ENCODE measurements at places on chromosomes 7 and 10.

DNA sequence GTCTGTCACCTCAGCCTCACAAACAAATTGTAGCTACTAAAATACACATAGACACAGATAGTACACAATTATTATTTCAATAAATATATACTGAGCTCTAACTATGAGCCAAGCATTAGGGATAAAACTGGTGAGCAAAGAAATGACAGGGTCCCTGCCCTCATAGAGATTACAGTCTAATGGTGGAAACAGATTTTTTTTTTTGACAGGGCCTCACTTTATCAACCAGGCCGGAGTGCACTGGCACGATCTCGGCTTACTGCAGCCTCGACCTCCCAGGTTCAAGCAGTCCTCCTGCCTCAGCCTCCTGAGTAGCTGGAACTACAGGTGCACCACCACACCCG, 695 bp upstream of the RBM28 start:
- no peak for DNase-seq

DNA sequence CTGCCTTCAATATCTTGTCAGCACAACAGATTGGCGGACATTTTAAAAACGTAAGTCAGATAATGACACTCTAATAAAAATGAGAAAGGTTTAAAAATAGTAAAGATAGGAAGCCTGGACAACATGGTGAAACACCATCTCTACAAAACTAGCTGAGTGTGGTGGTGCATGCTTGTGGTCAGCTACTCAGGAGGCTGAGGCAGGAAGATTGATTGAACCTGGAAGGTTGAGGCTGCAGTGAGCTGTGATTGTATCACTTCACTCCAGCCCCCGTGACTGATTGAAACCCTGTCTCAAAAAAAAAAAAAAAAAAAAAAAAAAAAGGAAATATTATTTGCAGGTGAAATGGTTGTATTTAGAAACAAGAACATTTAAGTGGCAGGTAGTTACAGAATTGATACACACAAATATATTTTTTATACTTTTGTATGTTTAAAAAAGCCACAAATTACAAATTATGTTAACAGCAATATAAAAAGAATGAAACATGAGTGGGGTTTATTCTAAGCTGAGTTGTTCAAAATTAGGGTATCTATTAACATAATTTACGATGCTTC, 141.9 kb downstream of the ADK start:
- no peak for DNase-seq

GRCh38 chr10:1015688-1016087, 10.0 kb downstream of the IDI2 start:
- no peak for DNase-seq

- no peak for DNase-seq
Observed at GRCh38 chr10:46037107-46037825, 6.8 kb upstream of the NCOA4 start.

GRCh38 chr7:68205826-68206225, 1209.2 kb downstream of the TYW1 start:
- DNase-seq = no peak

GRCh38 chr7:130926001-130926691, 192.1 kb upstream of the KLF14 start:
- DNase-seq = peak; percentile 87

DNA sequence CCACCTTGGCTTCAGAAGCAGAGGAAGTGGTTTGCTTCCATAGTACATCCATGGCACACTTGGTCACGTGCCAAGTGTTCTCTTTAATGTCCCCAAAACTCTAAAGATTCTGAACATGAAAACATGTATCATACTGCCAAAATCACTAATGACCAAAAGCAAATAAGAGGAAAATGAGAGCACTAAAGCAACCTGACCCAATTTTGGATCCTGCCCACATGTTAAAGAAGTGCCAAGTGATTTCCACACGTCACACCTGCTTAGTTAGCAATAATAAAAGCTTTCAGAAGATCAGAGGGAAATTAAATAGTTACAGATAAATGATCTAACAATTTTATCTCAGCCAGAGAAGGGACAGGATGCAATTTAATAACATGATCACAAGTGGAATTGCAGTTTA, 1170.0 kb downstream of the XPNPEP1 start:
- DNase-seq = no peak

DNA sequence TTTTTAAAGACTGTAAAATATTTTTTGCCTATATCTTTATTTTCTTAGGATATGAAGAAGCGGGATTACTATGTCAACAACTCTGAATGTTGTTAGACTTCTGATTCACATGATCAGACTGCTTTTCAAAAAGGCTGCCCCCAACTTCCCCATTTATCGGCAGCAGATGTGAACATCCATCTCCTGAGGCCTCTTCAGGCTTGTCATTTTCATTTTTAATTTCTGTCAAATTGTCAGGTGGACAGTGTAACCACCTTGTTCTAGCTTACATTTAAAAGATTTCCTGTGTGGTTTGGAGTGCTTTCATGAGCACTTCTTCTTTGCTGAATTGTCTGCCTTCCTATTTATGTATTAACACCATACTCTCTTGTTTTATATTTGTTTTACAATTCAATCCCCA, 78.8 kb upstream of the GSDME start:
- DNase-seq = peak; percentile 66

- no peak for DNase-seq
Observed at GRCh38 chr10:3290550-3290949, 118.0 kb upstream of the PITRM1 start.

GRCh38 chr7:94649450-94649849, 6.5 kb downstream of the SGCE start:
- peak; percentile 17 for DNase-seq

GRCh38 chr10:79445977-79446757, 743 bp upstream of the ZCCHC24 start:
- DNase-seq = no peak

- DNase-seq = no peak
Observed at GRCh38 chr10:93452143-93452542, 30.0 kb downstream of the MYOF start.

DNA sequence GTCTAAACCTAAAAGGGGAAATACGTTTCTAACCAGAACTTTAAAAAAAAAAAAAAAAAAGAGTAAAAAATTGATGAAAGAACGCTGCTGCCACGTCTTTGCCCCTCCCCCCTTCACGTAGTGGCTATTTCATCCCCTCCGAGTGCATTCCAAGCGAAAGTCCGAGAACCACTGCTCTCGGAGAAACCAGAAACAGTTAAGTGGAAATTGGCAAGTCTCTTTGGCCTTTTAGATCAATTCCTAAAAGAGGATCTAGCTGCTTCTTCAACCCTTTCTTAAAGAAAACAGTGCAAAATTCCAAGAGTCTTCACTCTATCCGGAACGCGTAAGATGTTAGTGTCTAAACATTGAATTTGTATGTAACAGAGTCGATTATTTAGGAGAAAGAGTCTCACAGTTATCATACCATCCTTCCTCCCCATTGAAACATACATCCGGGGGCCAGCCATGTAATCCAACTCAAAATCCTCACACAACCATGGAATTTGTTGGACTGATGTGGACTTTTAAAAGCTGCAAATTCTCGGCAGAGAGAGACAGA, 1.1 kb downstream of the P4HA1 start:
- DNase-seq = peak; percentile 56

DNA sequence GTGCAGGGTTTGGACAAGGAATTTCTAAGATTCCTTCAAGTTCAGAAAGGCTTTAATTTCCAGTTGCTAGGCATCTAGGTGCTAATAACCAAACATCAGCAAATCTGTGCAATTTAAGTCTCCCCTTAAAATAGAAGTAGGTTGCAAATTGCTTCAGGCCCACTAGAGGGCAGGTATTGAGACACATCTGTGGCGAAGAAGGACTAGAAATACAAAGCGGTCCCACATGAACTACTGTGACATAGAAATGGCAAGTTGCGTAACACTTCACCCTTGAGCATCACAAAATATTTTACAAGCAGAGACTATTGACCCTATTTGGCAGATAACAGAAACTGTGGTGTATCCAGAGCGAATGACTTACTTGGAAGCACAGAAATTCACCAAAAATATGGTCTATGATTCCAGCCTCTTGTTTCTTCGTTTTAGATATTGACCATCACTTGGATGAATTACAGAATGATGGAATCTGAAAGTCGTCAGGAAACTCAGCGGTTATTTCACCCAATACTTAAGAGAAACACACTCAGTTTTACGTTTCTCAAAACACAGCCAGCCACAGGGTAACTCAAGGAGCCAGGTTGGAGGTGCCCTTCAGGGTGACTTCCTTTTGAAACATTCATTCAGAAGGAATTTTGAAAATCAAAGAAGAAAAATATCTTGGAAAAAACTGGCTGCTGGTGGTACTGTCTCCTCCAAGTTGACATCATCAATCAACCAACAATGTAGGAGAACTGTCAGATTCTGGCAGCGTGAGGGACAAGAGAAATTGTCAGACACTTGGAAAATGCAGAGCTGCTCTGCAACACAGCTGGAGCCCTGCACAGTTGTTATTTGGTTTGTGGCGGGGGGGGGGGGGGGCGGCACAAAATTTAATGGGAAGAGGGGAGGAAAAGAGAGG, 256.3 kb upstream of the MINDY3 start:
- peak; percentile 39 for DNase-seq

DNA sequence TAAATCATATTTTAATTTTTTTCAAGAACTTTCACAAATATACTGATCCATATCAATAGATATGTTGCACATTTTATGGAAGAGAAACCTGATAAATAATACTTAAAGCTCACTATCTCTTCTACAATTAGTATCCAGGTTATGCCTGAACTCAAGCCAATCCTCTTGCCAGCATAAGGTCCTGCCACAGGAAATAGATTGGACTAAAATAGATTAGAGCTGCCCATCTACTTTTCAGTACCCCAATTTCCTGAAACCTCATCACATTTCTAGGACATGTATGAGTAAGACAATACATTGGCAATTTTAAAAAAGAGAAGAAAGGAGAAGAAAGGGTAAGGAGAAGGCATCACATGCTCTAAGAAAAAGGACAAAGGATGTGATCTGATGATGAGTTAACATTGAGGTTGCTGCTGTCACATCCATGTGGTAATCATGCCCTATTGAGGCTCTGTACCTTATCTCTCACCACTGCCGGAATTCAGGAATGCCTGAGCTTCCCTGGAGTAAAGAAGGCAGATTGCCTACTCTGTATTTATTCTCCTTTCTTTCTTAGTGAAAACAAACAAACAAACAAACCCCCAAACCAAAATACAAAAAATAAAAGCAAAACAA, 199.7 kb downstream of the ANK3 start:
- peak; percentile 23 for DNase-seq

DNA sequence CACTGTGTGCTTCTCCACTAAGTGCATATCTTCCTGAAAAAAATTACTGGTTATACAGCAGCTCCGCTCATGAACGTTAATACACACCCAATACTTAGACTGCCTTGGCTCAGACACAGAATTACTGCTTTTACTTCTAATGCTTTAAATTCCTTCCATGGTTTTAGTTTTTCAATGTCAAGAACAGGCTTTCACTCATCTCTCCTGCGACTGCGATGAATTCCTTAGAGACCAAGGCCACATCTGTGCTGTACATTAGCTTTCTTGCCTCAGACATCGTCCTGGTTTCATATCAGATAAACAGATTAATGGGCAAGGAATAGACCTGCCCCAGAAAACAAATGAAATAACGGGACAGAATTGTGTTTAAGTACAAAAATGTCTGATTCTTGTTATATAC, 120.2 kb downstream of the CYP26A1 start:
- no peak for DNase-seq

GRCh38 chr7:82335001-82335400, 108.6 kb downstream of the CACNA2D1 start:
- no peak for DNase-seq

GRCh38 chr7:50399635-50400034, 50.5 kb downstream of the FIGNL1 start:
- no peak for DNase-seq

GRCh38 chr10:110501142-110501937, 3.6 kb downstream of the DUSP5 start:
- DNase-seq = peak; percentile 91

- DNase-seq = no peak
Observed at GRCh38 chr10:127227663-127228062, 31.3 kb upstream of the INSYN2A start.

DNA sequence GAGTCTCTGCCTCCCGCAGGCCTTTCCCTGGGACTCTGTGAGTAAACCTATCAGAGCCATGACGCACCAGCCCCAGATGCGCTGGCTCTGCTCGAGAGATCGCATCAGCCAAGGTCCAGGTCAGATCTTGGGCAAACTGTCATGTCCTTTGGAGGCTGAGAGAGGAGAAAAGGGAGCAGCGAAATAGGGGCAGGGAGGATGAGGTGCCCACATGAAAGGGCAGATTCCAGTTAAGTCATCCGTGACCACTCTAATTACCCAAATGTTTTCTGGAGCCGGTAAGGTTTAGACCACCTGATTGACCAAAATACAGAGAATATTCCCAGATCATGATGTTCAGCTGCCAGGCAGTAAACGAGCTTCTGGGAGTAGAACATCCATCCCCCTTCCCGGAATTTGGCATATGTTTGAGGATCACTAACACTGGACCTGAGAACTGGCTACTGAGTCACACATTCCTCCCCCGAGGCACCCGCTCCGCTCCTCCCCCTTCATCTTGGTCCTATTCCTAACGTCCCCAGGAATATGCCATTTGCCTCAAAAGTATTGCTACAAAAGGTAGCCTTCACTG, 88.0 kb downstream of the FGFR2 start:
- DNase-seq = no peak

DNA sequence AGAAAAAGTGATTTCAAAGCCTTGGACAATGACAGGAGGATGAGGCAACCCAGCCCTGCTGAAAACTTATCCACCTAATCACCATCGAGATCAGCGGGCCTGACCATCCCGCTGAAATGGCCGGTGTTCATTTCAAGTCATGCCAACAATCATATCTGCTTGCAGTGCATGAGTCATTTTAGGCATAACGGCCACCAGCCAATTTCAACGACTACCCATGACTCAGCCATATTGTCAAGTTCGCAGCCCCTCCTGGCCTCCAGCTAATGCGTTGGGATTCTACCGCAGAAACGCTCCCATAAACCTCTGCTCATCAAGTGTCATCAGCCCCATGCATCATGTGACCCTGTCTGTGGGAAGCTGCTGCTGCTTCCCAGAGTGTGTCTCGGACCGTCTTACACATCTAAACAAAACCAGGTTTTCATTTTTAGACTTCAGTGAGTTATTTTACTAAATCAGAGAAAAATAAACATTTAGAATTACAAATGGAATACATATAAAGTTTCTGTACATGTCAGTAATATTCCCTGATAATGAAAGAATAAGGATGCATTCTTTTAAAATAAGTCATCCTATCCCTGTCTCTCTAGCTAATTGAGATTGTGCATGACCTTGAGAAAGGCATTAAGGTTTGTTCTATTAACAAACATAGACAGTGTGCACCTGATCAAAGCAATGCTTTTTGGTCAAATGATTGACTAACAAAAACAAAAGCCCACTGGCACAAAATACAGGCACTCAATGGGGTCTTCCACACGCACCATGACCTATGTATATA, 188.9 kb downstream of the ADAM12 start:
- DNase-seq = no peak

GRCh38 chr7:55127622-55128081, 108.8 kb downstream of the EGFR start:
- DNase-seq = no peak

DNA sequence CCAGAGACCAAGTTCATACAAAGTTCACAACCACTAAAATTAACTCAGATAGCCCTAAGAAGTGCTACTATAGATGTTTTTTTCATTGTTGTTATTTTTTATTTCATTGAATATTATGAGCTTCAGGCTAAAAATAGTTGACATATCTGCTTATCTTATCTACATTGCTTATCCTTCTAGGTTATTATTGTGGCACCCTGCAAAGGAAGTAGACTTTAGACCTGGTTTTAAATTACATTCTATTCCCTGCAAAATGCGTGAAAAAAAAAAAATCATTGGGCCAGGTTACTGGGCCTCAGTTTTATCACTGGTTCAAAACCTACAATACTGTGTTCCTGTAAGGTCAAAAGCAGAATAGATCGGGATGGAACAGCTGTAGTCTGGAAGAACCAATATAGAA, 811.0 kb downstream of the GRM8 start:
- DNase-seq = no peak

- no peak for DNase-seq
Observed at GRCh38 chr10:18224626-18225445, 84.6 kb downstream of the CACNB2 start.
